SK-N-SH (cell line): ENCODE measurements at places on chromosomes 2 and 18. TPM values are rescaled to one million over a fixed set of nuclear protein-coding genes. Genes with fewer than 3 reads are reported as not detected.

DNA sequence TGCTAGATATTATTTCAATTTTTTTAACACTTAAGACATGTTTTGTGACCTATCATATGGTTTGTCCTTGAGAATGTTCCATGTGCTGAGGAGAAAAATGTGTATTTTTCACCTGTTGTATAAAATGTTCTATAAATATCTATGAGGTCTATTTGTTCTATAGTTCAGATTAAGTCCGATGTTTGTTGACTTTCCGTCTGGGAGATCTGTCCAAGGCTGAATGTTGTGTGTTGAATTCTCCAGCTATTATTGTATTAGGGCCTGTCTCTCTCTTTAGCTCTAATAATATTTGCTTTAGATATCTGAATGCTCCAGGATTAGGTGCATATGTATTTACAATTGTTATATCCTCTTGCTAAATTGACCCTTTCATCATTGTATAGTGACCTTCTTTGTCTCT lies 144.1 kb downstream of the NYAP2 start:
- no peak for DNase-seq

- no peak for DNase-seq
These were observed 361.3 kb downstream of the SS18 start for GRCh38 chr18:25729072-25729471.

REG3A gene
- not detected in 2 replicates for polyA plus RNA-seq

VIT gene
- polyA plus RNA-seq = not detected in 2 replicates

DNA sequence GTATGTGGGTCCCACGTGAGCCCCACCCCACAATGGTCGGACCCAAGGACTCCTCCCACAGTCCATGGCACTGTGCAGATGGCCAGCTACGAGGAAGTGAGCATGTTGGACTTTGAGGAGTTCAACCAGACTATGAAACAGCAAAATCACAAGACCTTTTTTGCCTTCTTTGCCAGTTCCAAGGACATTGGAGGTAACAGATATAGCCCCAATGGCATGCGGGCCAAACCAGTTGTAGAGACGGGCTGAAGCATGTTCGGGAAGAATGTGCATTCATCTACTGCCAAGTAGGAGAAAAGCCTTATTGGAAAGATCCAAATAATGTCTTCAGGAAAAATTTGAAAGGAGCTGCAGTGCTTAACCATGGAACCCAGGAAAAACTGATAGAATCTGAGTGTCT lies 12.6 kb downstream of the DNER start:
- no peak for DNase-seq

ORC2 gene
- polyA plus RNA-seq = 3.4 and 3.9 TPM in 2 replicates

GRCh38 chr2:161238560-161239325 lies 69.5 kb upstream of the PSMD14 start:
- peak; percentile 80 for DNase-seq

- DNase-seq = no peak
These were observed 523.1 kb upstream of the FSIP2 start for GRCh38 chr2:185215497-185215896.

GRCh38 chr2:239370403-239370802 lies 30.4 kb downstream of the HDAC4 start:
- DNase-seq = peak; percentile 52

- DNase-seq = no peak
These were observed 128.9 kb upstream of the SATB2 start for GRCh38 chr2:199586646-199587045.

DNA sequence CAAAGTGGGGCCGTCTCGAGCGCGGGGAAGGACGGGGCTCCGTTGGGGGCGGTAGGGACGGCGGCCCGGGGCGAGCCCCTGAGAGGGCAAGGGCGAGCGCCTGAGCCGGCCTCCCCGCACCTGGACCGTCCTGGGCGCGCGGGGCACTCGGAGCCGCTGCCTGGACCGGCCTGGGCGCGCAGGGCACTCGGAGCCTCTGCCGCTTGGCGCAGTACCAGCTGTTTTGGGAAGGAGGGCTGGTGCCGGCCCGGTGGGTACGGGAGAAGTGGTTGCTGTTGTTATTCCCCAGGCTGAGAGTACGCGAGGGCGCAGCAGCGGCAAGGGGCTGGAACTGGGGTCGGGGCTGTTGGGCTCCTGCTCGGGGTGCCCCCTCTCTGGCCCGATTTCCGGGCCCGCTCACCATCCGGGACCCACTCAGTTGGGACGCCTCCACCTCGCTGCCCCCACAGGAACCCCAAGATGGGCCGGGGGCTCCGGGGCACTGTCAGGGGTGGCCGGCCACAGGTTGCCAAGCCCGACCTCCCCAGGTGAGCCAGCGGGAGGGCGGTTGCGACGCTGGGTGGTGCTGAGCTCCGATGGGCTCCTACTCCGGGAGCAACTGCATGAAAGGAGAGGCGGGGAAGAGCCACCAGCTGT lies 579 bp downstream of the ARHGEF4 start:
- DNase-seq = no peak

DNA sequence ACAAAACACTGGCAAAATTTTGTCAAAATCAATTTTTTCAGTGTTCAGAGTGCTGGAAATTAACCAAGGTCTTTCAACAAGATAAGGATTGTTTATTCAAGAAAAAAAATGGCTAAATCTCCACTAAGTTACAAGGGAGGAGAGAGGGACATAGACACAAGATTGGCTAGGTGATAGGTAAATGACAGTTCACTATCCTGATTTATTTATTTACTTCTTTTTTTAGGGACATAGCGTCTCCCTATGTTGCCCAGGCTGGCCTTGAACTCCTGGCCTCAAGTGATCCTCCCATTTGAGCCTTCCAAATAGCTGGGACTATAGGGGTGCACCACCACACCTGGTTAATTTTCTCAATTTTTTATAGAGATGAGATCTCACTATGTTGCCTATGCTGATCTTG lies 3.7 kb upstream of the WDR33 start:
- no peak for DNase-seq

- no peak for DNase-seq
These were observed 3.9 kb upstream of the RPL31 start for GRCh38 chr2:100998235-100998573.

RESP18 gene
- polyA plus RNA-seq = not detected in 2 replicates

BCL11A gene
- polyA plus RNA-seq = 1.9 and 2.4 TPM in 2 replicates

- DNase-seq = no peak
These were observed 10.3 kb upstream of the FZD7 start for GRCh38 chr2:202023198-202023903.

DNA sequence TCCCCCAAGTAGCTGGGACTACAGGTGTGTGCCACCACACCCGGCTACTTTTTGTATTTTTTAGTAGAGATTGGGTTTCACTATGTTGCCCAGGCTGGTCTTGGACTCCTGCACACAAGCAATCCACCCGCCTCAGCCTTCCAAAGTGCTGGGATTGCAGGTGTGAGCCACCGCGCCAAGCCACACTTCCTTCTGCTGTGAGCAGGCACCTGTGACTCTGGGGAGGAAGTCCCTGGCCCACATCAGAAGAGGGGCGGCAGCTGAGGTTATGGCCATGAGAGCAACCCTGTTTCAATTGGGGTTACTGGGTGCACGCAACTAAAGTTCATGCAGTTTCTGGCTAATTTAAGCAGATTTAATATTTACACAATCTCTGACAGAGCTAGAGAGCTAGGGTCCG lies 91.0 kb downstream of the PLB1 start:
- DNase-seq = no peak

DNA sequence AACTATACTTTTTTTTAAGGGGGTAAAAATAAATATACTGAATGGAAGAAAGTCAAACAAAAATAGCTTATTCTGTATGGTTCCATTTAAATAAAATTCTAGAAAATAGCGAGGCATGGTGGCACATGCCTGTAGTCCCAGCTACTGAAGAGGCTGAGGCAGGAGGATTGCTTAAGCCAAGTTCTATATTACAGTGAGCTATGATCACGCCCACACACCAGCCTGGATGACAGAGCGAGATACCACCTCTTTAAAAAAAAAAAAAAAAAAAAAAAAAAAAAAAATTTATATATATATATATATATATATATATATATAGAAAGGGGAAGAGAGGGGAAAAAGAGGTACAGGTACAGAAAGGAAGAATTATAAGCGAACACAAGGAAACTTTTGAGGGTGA lies 77.7 kb downstream of the MEMO1 start:
- DNase-seq = no peak

NEU2 gene
- not detected in 2 replicates for polyA plus RNA-seq

TMEM163 gene
- polyA plus RNA-seq = not detected in 2 replicates

CCDC148 gene
- 0.18 TPM in 1 of 2 replicates, not detected in the other for polyA plus RNA-seq

- DNase-seq = peak; percentile 71
These were observed 283.4 kb downstream of the CLIP4 start for GRCh38 chr2:29398384-29399237.

DNA sequence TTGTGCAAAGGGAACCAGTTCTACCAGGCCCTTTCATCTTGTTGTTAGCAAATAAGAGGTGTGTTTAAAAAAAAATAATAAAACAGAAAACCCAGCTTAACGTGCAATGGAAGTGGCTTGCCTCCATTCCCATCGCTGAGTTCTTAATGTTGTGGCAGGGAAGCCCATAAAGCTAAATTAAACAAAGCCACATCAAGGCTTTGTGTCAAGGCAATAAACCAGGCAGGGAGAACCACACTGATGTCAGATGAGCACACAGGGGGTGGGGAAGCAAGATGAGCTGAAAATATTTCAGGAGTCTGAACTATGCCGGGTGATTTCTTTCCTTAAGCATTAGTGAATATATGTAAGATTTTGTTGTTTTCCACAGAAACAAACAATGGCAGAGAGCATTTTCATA lies 73.5 kb downstream of the PHLPP1 start:
- no peak for DNase-seq

- no peak for DNase-seq
These were observed 90.2 kb downstream of the DGKD start for GRCh38 chr2:233444501-233444900.

DNA sequence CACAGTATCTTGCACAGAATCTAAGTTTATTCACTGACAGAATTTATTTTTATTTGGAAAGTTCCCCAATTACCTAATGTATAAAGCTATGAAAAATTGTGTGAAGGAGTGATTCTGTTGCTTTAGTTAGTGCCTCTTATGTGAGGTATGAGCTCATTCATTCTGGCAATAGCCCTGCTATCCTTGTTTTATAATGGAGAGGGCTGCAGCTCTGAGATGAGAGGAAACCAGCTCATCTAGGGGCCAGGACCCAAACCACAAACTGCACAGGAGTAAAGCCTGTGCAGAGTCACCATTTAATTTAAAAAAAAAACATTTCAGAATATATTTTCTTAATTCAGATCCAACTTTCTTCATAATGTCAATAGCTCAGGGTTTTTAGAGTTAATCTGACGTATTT lies 383.0 kb downstream of the TMEM182 start:
- DNase-seq = no peak

DNA sequence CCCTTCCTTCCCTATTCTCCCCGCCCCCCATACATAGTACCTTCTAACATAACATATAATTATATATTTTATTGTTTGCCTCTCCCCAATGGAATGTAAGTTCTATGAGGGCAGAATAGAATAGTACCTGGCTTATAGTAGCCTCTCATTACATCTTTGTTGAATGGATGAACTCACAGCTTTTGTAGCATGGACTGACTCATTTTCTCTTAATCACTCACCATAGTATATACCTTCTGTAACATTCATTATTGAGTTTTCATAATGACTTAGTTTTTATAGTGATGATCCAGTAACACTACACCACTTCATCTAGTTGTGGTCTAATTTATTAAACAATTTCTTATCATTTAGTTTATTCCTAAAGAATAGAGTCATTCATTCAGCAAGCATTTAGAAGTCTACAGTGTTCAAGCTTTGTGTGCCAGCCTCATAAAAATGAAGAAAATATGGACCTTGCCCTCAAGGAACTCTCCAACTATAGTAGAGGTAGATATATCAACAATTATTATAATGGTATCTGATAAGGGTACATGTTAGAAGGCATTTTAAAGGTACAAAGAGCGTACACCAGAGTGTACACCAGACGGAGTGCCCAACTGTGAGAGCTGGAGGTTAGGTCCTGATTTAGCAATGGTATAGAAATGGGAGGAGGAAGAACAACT lies 31.1 kb downstream of the NCOA1 start:
- no peak for DNase-seq
